ENCODE measurements at places on chromosomes 1 and 21.

GRCh38 chr1:112579801-112580510 is 39.0 kb downstream of the ST7L start:
- no peak for DNase-seq

DNA sequence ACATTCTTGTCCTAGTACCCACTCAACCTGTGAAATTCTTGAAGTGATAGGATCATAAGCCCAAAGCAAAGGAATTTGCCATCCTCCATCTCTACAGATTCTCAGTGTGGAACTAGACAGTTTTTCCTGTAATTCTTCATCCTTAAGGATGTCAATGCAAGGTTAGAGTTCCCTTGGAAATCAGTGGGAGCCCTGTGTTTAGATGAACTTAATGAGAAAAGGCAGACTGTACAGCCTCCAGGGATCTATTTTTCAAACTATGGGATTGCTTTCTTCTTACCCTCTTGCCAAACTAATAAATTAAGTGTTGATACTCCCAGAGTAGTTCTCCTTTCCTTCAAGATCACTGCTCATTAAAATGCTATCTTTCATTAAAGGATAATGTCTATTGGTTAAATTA is 78.1 kb upstream of the OLFM3 start:
- DNase-seq, result no peak

DNA sequence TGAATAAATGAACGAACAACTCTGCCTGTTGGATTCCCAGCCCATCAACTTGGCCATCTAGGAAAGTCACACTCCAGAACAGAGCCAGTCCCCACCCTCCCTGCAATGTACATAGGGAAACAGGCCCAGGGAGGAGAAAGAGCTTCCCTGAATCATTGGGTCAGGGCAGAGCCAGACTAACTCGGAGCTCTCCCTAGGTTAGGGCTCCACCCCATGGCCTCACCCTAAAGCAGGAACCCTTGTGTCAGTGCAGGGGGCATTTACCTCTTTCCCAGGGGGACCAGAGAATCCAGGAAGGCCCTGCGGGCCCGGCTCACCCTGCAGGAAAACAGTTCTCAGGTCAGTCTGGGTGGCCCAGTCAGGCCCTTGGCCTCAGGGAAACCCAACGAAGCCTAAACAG is 11.6 kb downstream of the COL9A2 start:
- no peak for DNase-seq

DNA sequence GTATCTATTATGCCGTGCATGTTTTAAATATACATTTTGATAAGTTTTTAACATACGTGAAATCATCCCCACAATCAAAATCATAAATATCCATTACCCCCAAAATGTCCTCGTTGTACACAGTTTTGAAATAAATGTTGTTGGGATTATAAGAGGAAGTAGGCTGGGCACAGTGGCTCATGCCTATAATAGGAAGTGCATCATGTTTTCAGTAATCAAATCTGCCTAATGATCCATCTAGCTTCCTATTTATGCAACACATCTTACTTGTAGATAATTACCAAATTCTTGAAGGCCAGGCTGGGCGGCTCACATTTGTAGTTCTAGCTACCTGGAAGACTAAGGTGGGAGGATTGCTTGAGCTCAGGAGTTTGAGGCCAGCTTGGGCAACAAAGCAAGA is 15.0 kb upstream of the IFNGR2 start:
- no peak for DNase-seq

DNA sequence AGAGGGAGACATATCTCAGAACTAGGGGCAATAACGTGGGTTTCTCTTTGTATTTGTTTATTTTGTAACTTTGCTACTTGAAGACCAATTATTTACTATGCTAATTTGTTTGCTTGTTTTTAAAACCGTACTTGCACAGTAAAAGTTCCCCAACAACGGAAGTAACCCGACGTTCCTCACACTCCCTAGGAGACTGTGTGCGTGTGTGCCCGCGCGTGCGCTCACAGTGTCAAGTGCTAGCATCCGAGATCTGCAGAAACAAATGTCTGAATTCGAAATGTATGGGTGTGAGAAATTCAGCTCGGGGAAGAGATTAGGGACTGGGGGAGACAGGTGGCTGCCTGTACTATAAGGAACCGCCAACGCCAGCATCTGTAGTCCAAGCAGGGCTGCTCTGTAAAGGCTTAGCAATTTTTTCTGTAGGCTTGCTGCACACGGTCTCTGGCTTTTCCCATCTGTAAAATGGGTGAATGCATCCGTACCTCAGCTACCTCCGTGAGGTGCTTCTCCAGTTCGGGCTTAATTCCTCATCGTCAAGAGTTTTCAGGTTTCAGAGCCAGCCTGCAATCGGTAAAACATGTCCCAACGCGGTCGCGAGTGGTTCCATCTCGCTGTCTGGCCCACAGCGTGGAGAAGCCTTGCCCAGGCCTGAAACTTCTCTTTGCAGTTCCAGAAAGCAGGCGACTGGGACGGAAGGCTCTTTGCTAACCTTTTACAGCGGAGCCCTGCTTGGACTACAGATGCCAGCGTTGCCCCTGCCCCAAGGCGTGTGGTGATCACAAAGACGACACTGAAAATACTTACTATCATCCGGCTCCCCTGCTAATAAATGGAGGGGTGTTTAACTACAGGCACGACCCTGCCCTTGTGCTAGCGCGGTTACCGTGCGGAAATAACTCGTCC is 1.3 kb upstream of the OLIG2 start:
- DNase-seq, result no peak

DNA sequence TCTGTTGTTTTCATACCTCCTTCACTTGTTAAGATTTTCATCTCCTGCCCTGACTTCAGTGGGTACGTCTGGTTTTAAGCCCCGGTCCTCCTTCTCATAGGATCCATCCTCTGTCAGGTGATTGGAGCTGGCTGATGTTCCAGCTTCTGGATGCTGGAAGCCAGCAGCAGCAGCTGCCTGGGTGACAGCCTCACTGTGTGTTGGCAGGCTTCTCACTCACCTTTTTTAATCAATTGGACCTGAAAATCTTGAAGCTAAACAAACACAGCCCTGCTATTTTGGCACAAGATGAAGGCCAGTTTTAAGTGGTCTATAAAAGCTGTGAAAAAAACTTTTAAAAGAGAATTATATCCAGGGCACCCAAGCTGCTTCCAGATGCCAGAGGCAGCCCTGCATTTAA is 181.0 kb downstream of the DISC1 start:
- DNase-seq, result no peak

- DNase-seq, result peak; percentile 23
These were observed 2.7 kb upstream of the RBM15 start for GRCh38 chr1:110336300-110337039.

DNA sequence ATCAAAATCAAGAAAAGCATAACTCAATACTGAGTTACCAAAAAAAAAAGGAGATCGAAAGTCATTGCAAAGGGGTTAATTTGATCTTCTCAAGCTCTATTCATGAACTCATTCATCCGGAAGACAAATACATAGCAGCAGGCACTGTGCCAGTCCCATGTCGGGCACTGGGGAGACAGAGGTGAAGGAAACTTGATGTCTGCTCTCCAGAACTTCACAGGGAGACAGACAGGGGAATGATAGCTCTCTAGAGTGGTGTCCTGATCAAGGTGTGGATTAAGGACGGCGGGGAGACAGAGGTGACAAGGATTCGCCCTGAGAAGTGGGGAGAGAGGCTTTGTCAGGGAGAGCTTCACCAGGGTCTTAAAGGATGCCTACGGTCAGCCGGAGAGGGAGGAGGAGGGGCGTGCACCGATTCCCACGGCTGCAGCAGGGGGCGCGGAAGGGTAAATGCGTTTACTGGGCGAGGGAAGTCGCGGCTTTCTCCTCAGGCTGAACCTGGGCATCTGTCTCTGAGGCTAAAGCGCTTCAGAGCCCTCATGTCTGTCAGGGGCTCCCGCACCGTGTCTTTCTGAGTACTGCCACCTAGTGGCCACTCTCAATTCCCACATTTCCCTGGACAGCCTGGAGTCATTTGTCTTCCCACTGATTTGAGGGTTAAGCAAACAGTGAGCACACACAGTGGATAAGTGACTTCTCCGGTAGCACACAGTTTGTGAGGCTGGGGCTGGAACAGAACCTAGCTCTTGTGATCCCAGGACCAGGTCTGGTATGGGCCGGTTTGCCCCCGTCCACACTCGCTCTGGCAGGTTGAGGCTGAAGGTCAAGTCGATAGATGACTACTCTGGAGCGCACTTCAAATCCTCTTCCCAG is 152.8 kb downstream of the TENT5C start:
- DNase-seq, result peak; percentile 39

DNA sequence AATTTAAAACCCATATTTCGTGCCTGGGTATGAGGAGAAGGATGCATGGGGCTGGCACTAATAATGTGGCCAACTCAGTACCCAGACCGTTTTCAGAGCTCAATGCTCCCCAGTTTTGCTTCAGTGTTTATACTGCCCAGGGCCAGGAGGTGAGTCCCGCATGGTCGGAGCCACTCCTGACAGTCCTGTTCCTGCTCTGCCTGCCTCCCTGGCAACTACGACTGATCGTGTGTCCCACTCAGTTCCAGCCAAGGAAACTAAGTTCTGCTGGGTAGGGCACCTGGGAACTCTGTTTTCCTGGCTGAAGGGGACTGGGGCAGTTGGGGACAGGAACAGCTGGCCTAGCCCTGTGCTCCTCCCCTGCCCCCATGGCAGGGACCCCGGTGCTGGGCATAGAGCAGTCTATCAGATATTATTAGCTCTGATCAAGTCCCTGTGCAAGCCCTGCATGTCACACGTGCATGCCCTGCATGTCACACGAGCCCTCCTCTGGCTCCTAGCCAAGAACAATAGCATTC is 19.2 kb downstream of the S100A7 start:
- DNase-seq, result no peak

GRCh38 chr1:2639203-2639602 is 6.4 kb upstream of the MMEL1 start:
- no peak for DNase-seq

GRCh38 chr1:30313584-30313983 is 409.8 kb downstream of the MATN1 start:
- DNase-seq, result no peak

GRCh38 chr1:171055966-171056643 is 34.6 kb upstream of the FMO3 start:
- no peak for DNase-seq

GRCh38 chr1:62500210-62500609 is 63.4 kb downstream of the USP1 start:
- DNase-seq, result no peak

DNA sequence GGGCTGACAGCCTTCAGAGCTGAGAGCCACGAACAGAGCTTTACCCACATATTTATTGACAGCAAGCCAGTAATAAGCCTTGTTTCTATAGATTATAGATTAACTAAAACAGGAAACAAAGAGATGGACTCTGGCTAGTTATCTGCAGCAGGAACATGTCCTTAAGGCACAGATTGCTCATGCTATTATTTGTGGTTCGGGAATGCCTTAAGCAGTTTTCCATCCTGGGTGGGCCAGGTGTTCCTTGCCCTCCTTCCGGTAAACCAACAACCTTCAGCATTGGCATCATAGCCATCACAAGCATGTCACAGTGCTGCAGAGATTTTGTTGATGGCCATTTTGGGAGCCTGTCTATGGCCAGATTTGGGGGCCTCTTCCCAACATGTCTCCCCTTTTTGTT is 96.8 kb downstream of the POU2F1 start:
- no peak for DNase-seq

- DNase-seq, result peak; percentile 30
These were observed 3.7 kb upstream of the SLC1A7 start for GRCh38 chr1:53145942-53146708.

DNA sequence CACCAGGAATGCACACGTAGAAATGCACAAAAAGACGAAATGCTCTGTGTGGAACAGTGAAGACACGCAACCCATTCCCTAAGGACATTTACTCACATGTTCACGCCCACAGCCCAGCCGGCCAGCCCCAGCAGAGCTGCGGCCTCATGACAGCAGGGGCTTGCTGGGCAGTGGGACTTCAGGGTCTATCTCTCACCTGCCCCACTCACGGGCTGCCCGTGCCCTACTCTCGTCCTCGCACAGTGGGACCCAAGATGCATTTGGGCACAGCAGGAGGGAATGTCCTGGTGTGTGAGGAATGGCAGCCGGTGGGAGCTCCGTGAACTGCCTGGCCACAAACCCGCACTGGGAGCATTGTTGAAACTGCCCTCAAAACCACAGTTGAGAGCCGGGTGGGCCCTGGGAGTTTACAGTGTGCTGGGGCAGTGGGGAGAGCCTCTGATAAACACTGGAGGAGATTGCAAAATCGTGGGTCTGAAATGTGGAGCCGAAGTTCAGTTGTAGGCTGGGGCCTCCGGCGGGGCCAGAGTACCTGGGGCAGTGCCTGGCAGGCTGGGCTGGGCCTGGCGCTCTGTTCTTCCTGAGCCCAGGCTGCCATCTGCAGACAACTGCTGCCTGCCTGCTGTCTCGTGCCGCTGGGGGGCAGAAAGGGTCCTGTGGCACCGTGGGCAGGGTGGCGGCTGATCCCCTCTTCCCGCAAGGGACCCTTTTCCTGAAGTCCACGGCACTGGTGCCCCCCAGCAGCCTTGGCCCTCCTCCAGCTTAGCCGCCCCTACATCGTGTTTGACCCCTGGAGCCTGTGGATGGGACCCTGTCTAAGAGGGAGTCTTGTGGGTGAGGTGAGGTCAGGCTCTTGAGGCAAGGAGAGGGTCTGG is 20.7 kb upstream of the POFUT2 start:
- no peak for DNase-seq

DNA sequence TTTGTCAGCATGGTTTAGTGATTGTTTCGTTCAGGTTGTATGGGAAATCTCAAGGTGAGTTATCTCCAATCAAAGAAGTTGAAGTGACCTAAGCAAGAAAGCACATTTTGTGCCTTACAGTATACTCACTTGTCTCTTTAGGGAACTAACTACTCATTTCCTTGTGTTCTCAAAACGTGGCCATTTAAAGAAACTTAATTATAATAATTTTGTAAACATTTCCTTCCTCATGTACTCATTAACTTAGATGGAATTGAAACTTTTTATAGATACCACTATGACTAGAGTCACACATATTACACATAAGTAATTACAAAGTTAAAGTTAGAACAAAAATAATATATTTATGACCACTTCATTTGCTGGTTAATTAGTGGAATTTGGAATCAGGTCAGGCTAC is 552.6 kb downstream of the MRPL39 start:
- DNase-seq, result no peak

DNA sequence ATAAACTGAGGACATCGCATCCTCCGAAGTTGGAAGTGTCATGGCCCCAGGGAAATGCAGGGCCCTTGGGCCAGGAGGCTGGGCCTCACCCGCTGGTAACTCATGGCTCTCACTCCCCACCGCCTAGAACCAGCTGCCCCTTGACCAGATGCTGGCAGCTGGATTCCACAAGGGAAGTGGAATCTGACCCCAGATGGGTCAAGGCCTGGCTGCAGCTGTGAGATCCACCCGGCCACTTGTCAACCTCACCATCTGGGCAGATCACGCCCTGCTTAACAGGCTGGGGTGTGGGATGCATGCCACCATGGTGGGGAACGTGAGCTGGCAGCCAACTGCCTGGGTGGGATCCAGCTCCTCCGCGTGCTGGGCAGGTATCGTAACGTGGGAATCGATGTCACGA is 25.5 kb downstream of the KCNAB2 start:
- no peak for DNase-seq

- no peak for DNase-seq
These were observed 134.3 kb upstream of the ZBTB40 start for GRCh38 chr1:22317231-22317919.

Data from heart right ventricle (tissue), 16 donors.